Mesothelial cell of epicardium (in vitro differentiated cells): ENCODE measurements at places on chromosomes 2 and 18.
A peak's percentile ranks its signal among the peaks of the same experiment; 100 is the strongest.

- no peak overlapping the region for H3K4me3 ChIP-seq
- H3K27me3 ChIP-seq: peaks cover 26% of the 10 kb centered on the region
- H3K36me3 ChIP-seq: no peaks in the 10 kb centered on the region
- no peak overlapping the region for H3K27ac ChIP-seq
These were observed 3.6 kb downstream of the TEX51 start for GRCh38 chr2:126902152-126902835.

- no peaks in the 10 kb centered on the region for H3K36me3 ChIP-seq
- no peak overlapping the region for H3K27ac ChIP-seq
- no peaks in the 10 kb centered on the region for H3K27me3 ChIP-seq
- peaks cover 2% of the 10 kb centered on the region for H3K4me1 ChIP-seq
- no peak overlapping the region for H3K4me3 ChIP-seq
- DNase-seq: no peak
These were observed 156.2 kb upstream of the NABP1 start for GRCh38 chr2:191521608-191522208.

DNA sequence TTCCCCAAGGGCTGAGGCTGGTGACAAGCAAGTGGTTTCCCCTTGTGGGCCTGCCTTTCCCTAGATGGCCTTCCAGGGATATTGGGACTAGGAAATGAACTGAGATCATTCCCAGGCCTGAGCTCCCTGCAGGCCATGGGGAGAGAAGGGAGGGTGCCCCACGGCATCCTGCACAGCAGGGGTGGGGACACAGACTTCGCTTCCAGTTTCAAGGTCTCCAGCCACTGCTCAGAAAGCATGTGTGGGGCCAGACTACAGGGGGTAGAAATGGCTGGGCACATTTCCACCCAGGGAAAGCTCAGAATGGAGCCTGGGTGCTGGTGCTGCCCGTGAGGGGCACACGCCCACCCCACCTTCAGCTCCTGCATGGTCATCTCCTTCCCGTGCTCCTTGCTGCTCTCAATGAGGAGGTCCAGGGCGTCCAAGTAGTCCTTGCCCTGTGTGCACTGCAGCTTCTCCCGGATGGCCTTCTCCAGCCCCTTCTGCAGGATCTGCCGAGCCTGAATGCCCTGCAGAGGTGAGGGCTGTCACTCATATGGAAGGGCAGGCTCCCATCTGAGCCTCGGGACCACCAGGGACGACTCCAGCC, 13.2 kb downstream of the CYP26B1 start:
- H3K27ac ChIP-seq: peak overlapping the region; percentile 97
- DNase-seq: peak; percentile 35
- H3K4me1 ChIP-seq: peaks cover 89% of the 10 kb centered on the region
- H3K36me3 ChIP-seq: peaks cover 32% of the 10 kb centered on the region

- peaks cover 12% of the 10 kb centered on the region for H3K4me1 ChIP-seq
- H3K36me3 ChIP-seq: no peaks in the 10 kb centered on the region
- no peak for DNase-seq
- H3K27ac ChIP-seq: no peak overlapping the region
These were observed 790.3 kb downstream of the ERBB4 start for GRCh38 chr2:211748339-211748738.

- H3K4me1 ChIP-seq: peaks cover 41% of the 10 kb centered on the region
- H3K4me3 ChIP-seq: peak overlapping the region; percentile 30
- no peaks in the 10 kb centered on the region for H3K36me3 ChIP-seq
- H3K27me3 ChIP-seq: no peaks in the 10 kb centered on the region
- H3K27ac ChIP-seq: peak overlapping the region; percentile 89
These were observed 81.9 kb downstream of the TCF7L1 start for GRCh38 chr2:85215081-85215447.

DNA sequence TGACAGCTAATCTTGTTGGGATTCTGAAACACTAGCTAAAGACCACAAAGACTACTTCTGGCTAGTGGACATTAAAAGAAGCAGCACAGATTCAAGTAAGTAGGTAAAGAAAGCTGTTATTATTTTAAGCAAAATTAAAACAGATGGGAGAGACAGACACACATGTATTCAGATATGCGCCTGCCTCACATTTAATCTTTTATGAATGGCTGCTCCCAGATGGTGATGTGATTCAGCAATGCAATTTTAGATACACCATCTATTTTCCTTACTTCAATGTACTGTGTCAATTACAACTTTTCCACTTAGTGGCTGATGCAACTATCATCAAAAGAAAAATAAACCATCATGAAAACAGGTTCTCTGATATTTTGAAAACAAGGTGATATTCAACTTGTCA, 133.0 kb upstream of the PGAP1 start:
- H3K4me1 ChIP-seq: peaks cover 9% of the 10 kb centered on the region
- H3K27ac ChIP-seq: no peak overlapping the region
- no peaks in the 10 kb centered on the region for H3K27me3 ChIP-seq
- no peak overlapping the region for H3K4me3 ChIP-seq
- DNase-seq: no peak

DNA sequence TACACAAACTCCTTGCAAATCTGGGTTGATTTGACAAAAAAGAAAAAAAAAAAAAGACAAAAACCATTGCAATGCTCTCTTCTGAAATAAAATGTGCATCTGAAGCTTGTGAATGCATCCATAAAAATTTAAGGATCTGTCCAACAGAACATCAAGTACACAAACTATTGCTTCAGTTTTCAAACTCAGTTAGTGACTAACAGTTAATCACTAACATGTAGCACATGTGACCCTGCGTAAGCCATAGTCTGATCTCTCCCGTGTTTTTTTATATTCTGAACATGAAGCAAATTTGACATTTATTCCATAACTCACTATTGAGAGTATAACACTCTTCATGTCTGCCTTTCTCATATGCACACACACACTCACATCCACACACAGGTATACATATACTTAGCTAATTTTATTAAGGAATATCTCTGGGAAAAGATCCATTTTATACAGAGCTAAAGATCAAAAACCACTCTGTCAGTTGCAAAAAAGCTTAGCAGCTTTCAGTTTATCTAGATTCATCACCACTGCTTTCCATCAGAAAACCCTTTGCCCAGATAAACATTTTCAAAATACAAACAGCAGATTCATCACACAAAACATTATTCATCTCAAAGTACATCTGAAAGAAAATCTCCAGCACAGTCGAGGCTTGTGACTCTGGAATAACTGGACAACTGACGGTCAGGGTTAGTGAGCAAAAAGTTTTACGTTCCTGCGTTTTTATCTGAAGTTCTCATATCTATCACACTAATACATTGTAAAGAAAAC, 1000.4 kb upstream of the ACVR2A start:
- H3K4me1 ChIP-seq: no peaks in the 10 kb centered on the region
- H3K27ac ChIP-seq: no peak overlapping the region
- H3K36me3 ChIP-seq: no peaks in the 10 kb centered on the region
- H3K4me3 ChIP-seq: no peak overlapping the region
- H3K27me3 ChIP-seq: no peaks in the 10 kb centered on the region

DNA sequence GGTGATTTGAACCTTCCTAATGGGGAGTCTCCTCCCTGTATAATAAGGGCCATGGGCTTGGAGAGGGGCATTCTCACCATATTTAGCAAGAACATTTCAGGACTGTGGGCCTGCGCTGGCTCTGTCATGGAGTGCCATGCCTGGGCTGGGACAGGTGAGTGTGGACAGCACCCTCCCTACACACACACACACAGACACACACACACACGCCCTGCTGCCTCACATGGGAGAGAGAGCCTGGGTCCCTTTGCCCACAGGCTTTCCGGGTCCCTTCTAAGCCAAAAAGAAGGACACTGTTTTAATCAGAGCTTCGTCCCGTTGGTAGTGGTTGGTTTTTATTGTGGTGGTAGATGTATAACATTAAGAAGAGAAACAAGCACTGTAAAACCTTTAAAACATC, 31.4 kb upstream of the TMEM87B start:
- no peak for DNase-seq
- H3K36me3 ChIP-seq: peaks cover 33% of the 10 kb centered on the region
- H3K4me3 ChIP-seq: no peak overlapping the region
- H3K27me3 ChIP-seq: no peaks in the 10 kb centered on the region
- H3K27ac ChIP-seq: no peak overlapping the region
- H3K4me1 ChIP-seq: peaks cover 9% of the 10 kb centered on the region

DNA sequence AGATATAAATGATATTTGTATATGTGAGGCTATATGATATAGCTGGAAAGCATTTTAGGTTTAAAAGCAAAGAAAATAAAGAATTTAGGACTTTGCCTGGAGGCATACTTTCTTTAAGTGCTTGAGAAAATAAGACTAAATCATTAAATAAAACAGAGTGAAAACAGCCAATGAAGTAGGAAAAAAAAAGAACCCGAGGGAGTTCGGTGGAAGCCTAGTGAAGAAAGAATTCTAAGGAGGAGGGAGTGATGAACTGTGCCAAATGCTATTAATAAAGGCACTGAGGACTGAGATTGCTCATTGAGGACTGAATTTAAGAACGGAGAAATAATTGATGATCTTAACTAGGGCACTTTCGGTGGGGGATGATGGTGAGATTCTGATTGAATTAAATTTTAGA, 573.5 kb downstream of the DSC3 start:
- H3K27me3 ChIP-seq: no peaks in the 10 kb centered on the region
- H3K4me3 ChIP-seq: no peak overlapping the region
- H3K36me3 ChIP-seq: no peaks in the 10 kb centered on the region
- H3K4me1 ChIP-seq: peaks cover 26% of the 10 kb centered on the region
- DNase-seq: no peak

DNA sequence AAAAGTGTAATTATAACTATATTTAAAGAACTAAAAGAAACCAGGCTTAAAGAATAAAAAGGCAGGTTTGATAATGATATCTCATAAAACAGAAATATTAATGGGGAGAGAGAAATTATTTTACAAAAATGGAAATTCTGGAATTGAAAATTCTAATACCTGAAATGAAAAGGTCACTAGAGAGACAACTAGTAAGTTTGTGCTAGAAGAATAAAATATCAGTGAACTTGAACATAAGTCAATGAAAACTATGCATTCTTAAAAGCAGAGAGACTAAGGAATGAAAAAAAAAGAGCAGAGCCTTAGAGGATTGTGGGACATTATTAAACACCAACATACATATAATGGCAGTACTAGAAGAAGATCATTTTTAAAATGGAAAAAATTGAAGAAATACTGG, 1475.0 kb upstream of the ZEB2 start:
- H3K27me3 ChIP-seq: no peaks in the 10 kb centered on the region
- H3K27ac ChIP-seq: no peak overlapping the region
- no peaks in the 10 kb centered on the region for H3K4me1 ChIP-seq
- peaks cover 11% of the 10 kb centered on the region for H3K36me3 ChIP-seq

DNA sequence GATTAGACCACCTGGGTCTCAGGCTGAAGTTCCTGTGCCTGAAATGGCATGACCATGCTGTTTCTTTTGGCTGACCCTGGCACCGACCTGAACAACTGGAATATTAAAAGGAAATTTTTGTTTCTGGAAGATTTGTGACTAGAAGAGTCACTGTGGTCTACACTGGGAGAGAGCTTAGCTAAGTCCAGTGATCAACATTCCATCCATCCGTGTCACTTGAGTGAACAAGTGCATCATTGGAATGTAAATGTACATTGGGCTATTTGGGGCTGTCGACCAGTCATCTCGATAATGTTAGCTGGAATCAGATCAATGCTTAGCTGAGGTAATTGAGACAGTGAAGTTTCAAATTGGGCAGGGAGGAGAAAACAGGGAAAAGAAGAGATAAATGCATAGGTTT, 95.4 kb upstream of the CCDC85A start:
- no peaks in the 10 kb centered on the region for H3K36me3 ChIP-seq
- H3K4me1 ChIP-seq: no peaks in the 10 kb centered on the region
- no peak overlapping the region for H3K27ac ChIP-seq
- no peak for DNase-seq
- H3K27me3 ChIP-seq: peaks cover 14% of the 10 kb centered on the region

- no peak overlapping the region for H3K27ac ChIP-seq
- peaks cover 13% of the 10 kb centered on the region for H3K36me3 ChIP-seq
- DNase-seq: no peak
- H3K27me3 ChIP-seq: no peaks in the 10 kb centered on the region
These were observed 161.3 kb downstream of the MEIS1 start for GRCh38 chr2:66596256-66596655.

GRCh38 chr2:160615706-160616105, 122.1 kb upstream of the RBMS1 start:
- H3K36me3 ChIP-seq: peaks cover 1% of the 10 kb centered on the region
- no peak overlapping the region for H3K4me3 ChIP-seq
- DNase-seq: no peak
- no peaks in the 10 kb centered on the region for H3K4me1 ChIP-seq
- H3K27me3 ChIP-seq: no peaks in the 10 kb centered on the region

GRCh38 chr2:4762951-4763376, 929.2 kb upstream of the SOX11 start:
- no peaks in the 10 kb centered on the region for H3K36me3 ChIP-seq
- H3K27me3 ChIP-seq: no peaks in the 10 kb centered on the region
- peaks cover 22% of the 10 kb centered on the region for H3K4me1 ChIP-seq
- DNase-seq: peak; percentile 67

DNA sequence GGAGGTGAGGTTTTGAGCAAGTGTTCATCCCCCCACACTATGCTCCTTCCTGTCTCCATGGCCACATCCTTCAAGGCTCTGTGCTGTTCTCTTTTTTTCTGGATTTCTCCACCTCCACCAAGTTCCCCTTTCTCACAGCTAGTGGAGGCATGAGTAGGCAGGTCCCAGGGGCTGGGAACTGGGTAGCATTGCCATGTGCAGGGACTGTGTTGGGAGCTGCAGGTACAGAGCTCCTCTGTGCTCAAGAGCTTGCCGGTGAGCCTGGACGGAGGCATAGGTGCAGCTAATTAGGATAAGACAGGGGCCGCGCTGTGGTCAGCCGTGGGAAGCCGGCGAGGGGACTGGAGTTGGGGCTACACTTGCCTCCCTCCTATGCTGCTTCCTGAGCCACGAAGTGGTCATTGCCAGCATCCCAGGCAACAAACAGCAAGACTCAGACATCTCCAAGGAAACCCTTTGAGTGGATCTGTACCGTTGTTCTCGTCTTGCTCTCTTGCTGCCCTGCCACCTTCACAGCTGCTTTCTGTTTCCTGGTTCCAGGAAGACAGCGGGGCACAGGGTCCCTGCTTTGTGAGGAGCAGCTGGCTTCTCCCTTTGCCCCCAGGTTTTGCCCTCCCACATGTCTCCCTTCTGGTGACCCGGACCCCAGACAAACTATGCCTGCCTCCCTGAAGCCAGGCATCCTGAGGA, 36.9 kb downstream of the ATOH8 start:
- H3K27me3 ChIP-seq: no peaks in the 10 kb centered on the region
- no peak overlapping the region for H3K4me3 ChIP-seq
- H3K4me1 ChIP-seq: peaks cover 35% of the 10 kb centered on the region
- DNase-seq: no peak
- H3K27ac ChIP-seq: no peak overlapping the region

DNA sequence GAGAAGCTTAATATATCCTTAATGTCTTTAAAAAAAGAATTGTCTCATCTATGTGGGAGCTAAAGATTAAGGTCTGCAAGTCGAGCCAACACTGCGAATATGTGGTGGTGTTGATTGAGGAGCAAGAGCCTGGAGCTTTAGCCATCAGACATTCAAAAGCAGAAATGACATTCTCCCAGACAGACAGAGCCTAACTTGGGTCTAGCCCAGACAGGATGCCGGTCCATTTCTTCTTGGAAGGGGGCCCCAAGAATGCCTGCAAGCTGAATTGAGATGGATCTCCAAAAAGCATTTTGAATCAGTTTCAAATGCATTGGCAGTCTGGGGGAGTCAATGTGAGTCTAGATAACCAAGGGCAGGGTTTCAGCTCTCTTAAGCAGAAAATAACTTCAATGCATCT, 30.1 kb upstream of the EML4 start:
- no peak for DNase-seq
- no peaks in the 10 kb centered on the region for H3K36me3 ChIP-seq
- peak overlapping the region; percentile 86 for H3K27ac ChIP-seq
- H3K4me1 ChIP-seq: peaks cover 55% of the 10 kb centered on the region

GRCh38 chr2:16258350-16258749, 318.0 kb downstream of the MYCN start:
- H3K27me3 ChIP-seq: no peaks in the 10 kb centered on the region
- no peak overlapping the region for H3K4me3 ChIP-seq
- H3K27ac ChIP-seq: no peak overlapping the region
- H3K36me3 ChIP-seq: no peaks in the 10 kb centered on the region
- peaks cover 4% of the 10 kb centered on the region for H3K4me1 ChIP-seq
